ENCODE measurements at places on chromosomes 6 and 20.

- no peak for DNase-seq
Measured at GRCh38 chr20:44218446-44218845, 7.9 kb upstream of the OSER1 start.

- DNase-seq = no peak
Measured at GRCh38 chr6:17167327-17167979, 65.6 kb downstream of the STMND1 start.

GRCh38 chr6:34055223-34055933 is 90.5 kb downstream of the GRM4 start:
- peak; percentile 47 for DNase-seq

GRCh38 chr20:17634661-17635331 is 47.2 kb downstream of the RRBP1 start:
- DNase-seq = no peak

DNA sequence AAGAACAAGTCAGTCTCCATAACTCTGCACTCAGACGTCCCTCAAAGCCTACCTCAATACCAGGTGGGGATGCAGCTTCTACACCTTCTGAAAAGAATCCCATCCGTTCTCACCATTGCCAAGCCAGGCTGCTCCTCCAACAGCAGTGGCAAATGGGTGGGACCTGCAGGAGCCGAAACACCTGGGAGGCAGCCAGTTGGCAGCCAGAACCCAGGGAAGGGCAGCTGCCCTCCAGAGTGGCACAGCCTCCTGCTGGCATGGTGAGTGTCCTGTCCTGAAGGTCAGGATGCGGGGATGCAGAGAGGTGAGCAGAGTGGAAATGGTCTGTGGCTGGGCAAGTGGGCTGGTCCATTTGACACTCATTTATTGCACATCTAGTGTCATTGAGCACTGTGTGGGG is 210.6 kb upstream of the CDH4 start:
- DNase-seq = no peak

- DNase-seq = no peak
Measured at GRCh38 chr20:33862709-33863403, 51.7 kb downstream of the CHMP4B start.

- no peak for DNase-seq
Measured at GRCh38 chr6:47456536-47456975, 21.0 kb upstream of the CD2AP start.

GRCh38 chr20:12906361-12906760 is 102.4 kb upstream of the SPTLC3 start:
- DNase-seq = no peak

DNA sequence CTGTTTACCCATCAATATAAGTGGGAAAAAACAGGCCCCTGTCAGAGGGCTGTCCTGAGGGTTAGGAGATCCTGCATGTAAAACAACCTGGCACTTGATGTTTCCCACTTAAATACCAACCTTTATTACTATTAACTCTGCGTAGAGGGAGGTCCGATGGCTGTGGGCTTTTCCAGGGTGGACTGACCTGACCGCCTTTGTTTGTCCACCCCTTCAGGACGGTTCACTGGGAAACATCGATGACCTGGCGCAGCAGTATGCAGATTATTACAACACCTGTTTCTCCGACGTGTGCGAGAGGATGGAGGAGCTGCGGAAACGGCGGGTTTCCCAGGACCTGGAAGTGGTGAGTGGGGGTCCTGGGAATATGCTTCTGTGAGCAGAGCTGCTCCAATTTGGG is 47.3 kb downstream of the SASH1 start:
- no peak for DNase-seq

GRCh38 chr6:107630348-107630977 is 140.5 kb downstream of the SOBP start:
- DNase-seq = no peak

DNA sequence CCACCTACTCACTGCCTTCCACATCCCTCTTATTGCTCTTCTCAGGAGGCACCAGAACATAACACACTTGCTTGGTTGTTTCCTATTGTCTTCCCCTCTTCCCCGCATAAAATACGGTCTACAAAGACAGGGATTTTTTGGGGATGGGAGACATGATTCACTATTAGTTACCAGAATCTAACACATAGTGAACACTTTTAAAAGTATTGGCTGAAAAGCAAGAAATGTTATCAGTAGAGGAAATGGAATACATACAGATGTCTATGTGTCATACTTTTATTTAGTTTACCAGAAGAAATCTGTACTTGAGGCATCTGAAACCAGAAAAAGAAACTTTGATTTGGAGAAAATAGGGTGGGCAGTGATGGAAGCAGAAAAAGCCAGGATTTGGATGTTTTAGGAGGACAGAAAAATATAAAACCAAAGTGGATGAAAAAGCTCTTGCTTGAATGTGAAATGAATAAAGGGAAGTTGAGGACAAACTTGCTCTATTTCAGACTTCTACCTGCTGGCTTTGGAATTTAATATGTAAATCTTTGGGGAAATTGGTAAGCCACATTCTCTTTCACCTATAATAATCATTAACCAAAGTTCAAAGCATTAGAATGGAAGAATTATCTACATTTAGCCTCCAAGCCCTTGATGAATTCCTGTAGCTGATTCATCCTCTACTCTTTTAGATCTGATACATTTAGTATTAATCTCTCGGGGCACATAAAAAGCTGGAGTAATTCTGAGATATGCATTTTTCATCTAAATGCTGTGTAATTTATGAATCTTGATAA is 82.6 kb downstream of the DOK5 start:
- no peak for DNase-seq

DNA sequence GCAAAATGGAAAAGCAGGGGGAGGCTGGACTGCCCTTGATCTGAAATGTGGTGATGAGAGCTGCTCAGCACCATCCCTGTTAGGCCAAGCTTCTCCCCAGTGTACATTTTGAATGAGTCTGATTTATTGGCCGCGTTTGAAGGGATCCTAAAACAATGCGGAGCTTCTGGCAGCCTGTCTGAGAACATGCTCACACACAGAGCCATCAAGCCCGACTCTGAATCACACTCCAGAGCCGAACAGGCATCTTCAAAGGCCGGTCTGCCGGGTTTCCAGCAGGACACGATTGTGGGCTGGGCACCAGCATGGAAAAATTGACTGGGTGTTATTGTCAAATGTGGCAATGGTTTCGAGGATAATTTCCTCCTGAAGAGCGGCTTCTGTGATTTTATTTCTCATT is 235.9 kb downstream of the TFAP2C start:
- DNase-seq = no peak

DNA sequence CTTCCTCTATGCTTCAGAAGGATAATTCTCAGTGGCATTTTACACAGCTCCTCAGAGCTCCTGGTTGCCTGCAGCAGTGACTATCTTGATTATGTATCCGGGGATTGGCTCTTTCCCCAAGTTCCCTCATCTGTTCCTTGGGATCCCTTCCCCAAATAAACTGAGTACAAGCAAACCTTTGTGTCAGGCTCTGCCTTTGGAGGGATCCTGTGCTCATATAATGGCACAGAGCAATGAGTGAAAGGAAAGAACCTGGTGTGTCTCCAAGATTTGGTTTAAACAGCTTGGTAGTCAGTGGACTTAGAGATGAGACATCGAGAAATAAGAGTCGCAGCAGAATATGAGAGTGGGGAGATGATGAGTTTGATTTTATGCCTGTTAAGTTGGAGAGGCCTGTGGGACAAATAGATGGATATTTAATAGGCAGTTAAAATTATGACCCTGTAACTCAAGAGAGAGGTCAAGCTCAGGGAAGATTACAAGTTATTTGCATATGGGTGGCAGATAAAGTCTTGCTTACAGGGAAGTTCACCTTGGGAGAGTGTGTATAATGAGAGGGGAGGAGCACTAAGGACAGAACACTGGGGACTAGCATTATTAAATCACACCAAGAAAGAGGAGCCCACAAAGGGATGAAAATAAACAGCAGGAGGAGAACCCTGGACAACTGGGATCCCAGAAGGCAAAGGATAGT is 44.1 kb upstream of the GCLC start:
- no peak for DNase-seq

GRCh38 chr6:43021270-43022047 is at the start of gene RRP36:
Gene RRP36, plus strand, starts transcription at chr6:43021623. Its CDS starts 32 bp downstream, at chr6:43021655.
- peak; percentile 30 for DNase-seq

DNA sequence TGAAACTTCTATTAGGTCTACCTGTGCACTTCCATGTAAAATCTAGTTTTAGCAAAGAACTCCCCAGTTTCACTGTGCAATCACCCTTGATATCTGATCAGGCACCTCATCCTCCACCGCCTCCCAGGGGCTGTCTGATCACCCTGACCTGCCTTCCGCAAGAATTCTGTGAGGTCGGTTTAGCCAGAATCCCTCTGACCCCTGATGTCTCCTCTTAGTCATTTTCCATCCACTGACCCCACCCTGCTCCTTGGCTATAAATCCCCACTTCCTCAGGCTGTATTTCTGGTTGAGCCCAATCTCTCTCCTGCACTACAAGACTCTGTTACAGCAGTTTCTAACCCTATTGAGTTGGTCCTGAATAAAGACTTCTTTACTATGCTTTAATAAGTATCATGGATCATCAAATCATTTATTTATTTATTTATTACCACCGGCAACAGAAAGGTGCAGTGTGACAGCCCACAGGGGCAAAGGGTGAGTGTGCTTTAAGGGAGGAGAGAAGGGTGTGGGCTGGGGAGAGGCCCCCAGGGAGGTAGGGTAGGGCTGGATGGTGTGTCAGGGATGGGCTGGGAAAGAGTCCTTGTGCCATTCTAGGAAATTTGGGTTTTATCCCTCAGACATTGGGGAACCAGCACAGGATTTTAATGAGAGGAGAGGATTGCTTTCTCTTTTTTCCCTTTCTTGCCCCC is 11.2 kb upstream of the SERPINB6 start:
- no peak for DNase-seq

- DNase-seq = no peak
Measured at GRCh38 chr6:11951868-11952267, 60.2 kb upstream of the HIVEP1 start.

GRCh38 chr6:80105972-80106417 is 476 bp upstream of the BCKDHB start:
- DNase-seq = no peak

GRCh38 chr6:169185692-169186485 is 67.8 kb downstream of the THBS2 start:
- no peak for DNase-seq

DNA sequence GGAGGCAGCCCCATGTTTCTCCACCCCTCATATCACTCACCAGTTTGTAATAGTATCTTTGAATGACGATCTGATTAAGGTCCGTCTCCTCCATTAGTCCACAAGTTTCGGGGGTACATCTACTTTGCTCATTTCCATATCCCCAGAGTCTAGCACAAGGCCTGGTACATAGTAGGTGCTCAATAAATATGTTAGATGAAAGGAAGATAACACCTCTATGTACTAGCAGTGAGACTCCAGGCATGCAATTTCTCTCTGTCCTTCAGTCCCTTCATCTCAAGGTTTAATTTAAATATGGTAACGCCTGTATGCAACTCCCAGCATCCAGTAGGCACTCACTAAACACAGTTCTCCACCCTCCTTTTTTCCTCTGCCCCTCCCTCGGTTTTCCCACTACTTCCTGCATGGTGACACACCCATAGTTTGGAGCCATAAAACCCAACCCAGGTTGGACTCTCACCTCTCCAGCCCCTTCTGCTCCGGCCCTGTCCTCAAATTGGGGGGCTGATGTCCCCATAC is 461 bp upstream of the HNF4A start:
- no peak for DNase-seq

- DNase-seq = no peak
Measured at GRCh38 chr6:140988780-140989179, 1143.9 kb upstream of the GJE1 start.

GRCh38 chr6:149045404-149045803 is 272.1 kb upstream of the TAB2 start:
- no peak for DNase-seq

- peak; percentile 12 for DNase-seq
Measured at GRCh38 chr6:160882791-160883279, 108.7 kb upstream of the MAP3K4 start.

DNA sequence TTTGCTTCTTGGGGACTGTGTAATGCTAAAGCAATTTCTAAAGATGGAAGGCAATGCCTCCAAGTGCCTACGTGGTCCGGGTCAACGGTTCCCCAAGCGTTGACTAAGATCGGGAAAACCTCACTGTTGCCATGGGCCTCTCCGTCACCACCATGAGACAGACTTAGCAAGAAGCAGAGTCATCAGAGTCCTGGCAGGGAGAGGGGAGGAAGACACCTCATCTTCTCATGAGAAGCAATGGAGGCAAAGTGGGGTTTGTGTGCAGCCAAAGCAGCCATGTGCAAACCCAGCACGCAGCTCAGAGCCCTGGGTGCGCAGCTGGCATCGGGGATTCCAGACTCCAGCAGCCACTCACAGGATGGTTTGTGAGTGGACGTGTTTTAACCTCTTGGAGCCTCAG is 111.4 kb downstream of the SYNDIG1 start:
- DNase-seq = no peak

GRCh38 chr6:146297815-146298214 is 245.8 kb upstream of the RAB32 start:
- DNase-seq = no peak

DNA sequence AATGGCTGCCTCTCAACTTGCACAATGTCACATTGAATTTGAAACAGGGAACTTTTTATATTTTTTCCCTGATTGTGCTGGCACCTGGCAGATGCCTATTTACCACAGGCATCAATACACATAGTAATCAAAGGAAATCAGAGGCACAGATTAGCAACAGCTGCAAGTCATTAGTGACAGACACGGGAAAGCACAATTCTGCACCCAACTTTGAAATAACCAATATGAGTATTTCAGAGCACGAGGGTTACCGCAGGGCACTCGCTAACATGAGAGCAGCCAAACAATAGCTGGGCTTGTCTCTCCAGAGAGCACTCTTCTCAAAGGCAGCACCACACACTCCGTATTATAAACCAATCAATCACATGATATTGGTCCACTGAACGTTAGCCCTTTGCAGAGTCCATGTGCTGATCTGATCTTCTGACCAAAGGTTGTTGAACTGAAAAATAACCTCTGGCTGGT is 149.5 kb downstream of the RNF144B start:
- no peak for DNase-seq

- no peak for DNase-seq
Measured at GRCh38 chr6:90347411-90347851, 50.8 kb upstream of the BACH2 start.

GRCh38 chr20:11452326-11452725 is 465.4 kb upstream of the BTBD3 start:
- DNase-seq = no peak

DNA sequence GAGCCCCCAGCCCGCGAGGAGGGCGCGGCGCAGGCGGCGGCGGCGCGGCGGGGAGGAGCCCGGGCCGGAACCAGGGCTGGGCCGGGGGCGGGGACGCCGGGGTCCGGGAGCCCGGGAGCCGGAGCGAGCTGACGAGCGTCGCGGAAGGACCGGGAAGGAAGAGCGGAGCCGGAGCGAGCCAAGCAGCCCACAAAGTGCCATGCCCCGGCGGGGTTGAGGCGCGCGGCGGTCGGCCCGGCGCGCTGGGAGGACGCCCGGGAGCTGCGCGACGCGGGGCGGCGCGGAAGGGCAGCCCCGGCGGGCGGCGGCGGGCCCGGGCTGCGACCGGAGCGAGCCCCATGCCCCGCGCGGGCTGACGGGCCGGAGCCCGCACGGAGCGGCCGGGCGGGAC is 289 bp downstream of the FOXP4 start:
- DNase-seq = no peak

- DNase-seq = no peak
Measured at GRCh38 chr6:144123836-144124235, 26.5 kb upstream of the STX11 start.

GRCh38 chr20:51028616-51029212 is 5.8 kb upstream of the KCNG1 start:
- no peak for DNase-seq

- DNase-seq = no peak
Measured at GRCh38 chr6:149293244-149293643, 24.3 kb upstream of the TAB2 start.
